ENCODE measurements at places on chromosomes 6 and 20.

- DNase-seq: no peak
Observed at GRCh38 chr20:59698598-59698997, 94.3 kb downstream of the PHACTR3 start.

GRCh38 chr6:26020329-26021000 is 57.9 kb downstream of the TRIM38 start:
- no peak for DNase-seq

- DNase-seq: no peak
Observed at GRCh38 chr20:3074812-3075211, 3.4 kb downstream of the OXT start.

- DNase-seq: no peak
Observed at GRCh38 chr20:62405108-62405980, 1.7 kb downstream of the CABLES2 start.

- DNase-seq: no peak
Observed at GRCh38 chr6:144931172-144932035, 646.3 kb downstream of the UTRN start.

- DNase-seq: no peak
Observed at GRCh38 chr20:54475334-54476168, at the start of gene DOK5. Gene DOK5 (plus strand): TSS chr20:54475593. CDS start chr20:54475947, 354 bp downstream.

- no peak for DNase-seq
Observed at GRCh38 chr6:56399250-56399671, 151.9 kb upstream of the COL21A1 start.

- no peak for DNase-seq
Observed at GRCh38 chr20:5848711-5849505, 98.7 kb downstream of the SHLD1 start.

All from stimulated activated CD4-positive, alpha-beta T cell treated with anti-CD3 and anti-CD28 coated beads, Interleukin-1b, Interleukin-23, amount 100 ng/mL, for 1 hour (primary cell).